ENCODE measurements at places on chromosomes 1 and 21.

GRCh38 chr1:44631333-44631646, 43.0 kb downstream of the TMEM53 start:
- peak overlapping the region; percentile 56 for H3K4me3 ChIP-seq
- DNase-seq, result no peak
- no peaks in the 10 kb centered on the region for H3K27me3 ChIP-seq
- peaks cover 32% of the 10 kb centered on the region for H3K36me3 ChIP-seq

DNA sequence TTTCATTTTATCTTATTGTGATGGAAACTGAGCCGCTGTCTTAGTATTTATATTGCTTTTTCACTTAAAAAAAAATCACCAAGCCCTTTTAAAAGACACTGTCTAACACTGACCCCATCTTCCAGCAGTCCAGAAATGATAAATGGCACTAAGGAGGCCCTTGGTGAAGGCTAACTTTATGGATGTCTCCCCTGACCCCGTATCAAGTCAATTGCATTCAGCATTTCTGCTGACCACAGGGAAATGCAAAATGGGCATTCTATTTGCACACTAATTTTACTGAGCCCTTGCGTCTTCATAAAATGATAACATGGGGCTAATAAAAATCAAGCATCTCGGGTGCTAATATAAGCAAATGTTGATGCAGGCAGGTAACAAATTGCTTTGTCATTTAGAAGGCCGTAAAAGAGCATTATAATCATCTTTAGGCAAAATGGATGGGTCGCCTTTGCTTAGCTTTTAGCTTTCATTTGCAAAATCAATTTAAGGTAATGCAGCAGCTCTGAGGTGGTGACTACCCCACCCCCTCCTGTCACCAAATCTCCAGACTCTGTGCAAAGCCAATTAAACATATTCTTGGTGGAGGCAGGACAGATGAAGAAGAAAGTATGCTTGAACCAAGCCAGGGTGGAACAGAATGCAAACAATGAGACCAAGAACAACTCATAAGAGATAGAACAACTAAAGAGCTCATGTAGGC, 110.8 kb downstream of the BEND5 start:
- no peaks in the 10 kb centered on the region for H3K36me3 ChIP-seq
- H3K27me3 ChIP-seq, result no peaks in the 10 kb centered on the region
- H3K4me3 ChIP-seq, result no peak overlapping the region
- no peak for DNase-seq

- no peak for DNase-seq
- H3K4me1 ChIP-seq, result no peaks in the 10 kb centered on the region
- H3K4me3 ChIP-seq, result no peak overlapping the region
- H3K27ac ChIP-seq, result no peak overlapping the region
Measured at GRCh38 chr1:7754234-7754633, 16.9 kb upstream of the VAMP3 start.

DNA sequence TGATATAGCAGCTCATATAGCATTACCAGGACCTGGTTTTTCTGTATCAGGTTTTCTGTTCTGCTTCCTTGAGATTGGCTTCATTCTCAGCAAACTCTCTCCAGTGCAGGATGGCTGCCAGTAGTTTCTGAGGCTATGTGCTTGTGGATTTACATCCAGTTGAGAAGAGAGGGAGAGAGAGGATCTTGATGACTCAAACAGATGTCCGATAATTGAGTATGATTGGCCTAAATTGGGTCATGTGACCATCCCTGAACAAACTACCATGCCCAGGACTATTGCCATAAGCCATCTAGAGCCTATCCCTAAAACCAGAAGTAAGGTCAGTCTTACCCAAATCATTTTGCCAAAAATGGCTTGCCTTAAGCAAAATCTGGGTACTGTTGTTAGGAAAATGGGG, 18.1 kb upstream of the PSMA5 start:
- DNase-seq, result no peak
- H3K4me3 ChIP-seq, result no peak overlapping the region
- no peaks in the 10 kb centered on the region for H3K36me3 ChIP-seq
- H3K4me1 ChIP-seq, result no peaks in the 10 kb centered on the region

GRCh38 chr1:230368363-230368762, 57.8 kb downstream of the PGBD5 start:
- no peaks in the 10 kb centered on the region for H3K4me1 ChIP-seq
- no peaks in the 10 kb centered on the region for H3K36me3 ChIP-seq
- no peak for DNase-seq

DNA sequence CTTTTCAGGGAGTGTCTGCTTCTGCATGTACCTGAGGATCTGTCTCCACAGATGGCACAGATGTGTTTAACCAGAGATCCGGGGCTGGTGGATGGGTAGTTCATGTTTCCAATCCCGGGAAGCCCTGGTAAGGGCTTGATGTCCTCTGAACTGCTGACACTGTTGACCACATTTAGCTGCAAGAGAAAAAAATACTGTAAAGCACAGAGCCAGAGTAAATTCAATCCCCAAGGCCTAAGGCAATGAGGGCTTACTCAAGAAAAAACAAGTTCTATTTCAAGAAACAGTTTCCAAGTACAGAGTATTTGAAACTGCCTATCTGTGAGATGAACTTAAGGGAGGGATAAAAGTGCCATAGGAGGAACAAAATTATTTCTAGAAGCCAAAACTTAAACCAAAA, 25.1 kb downstream of the RXRG start:
- DNase-seq, result no peak
- peaks cover 9% of the 10 kb centered on the region for H3K4me1 ChIP-seq
- no peak overlapping the region for H3K4me3 ChIP-seq
- H3K27ac ChIP-seq, result no peak overlapping the region
- no peaks in the 10 kb centered on the region for H3K36me3 ChIP-seq

DNA sequence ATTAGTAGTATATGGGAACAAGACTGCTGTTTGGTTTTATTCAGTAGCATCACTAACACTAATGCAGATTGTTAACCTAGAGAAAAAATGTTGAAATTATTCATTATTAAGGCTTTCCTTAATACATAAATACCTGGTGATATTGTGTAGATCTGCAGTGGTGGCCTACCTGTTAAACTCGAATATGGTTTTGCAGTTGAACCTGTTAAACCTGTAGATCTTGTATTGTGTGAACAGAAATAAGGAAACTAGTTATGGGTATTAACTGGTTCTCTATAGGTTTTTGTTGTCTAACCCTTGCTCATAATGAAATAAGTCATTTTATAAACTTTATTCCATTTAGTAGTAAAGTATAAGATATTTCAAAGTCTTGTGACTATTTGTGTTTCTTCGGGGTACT, 23.9 kb downstream of the PKN2 start:
- no peaks in the 10 kb centered on the region for H3K4me1 ChIP-seq
- H3K27ac ChIP-seq, result no peak overlapping the region
- no peaks in the 10 kb centered on the region for H3K36me3 ChIP-seq
- no peaks in the 10 kb centered on the region for H3K27me3 ChIP-seq
- no peak for DNase-seq
- no peak overlapping the region for H3K4me3 ChIP-seq

GRCh38 chr1:2391931-2392509, 379 bp downstream of the RER1 start:
- H3K27me3 ChIP-seq, result no peaks in the 10 kb centered on the region
- no peak for DNase-seq
- peaks cover 15% of the 10 kb centered on the region for H3K4me1 ChIP-seq
- H3K36me3 ChIP-seq, result peaks cover 21% of the 10 kb centered on the region
- peak overlapping the region; percentile 95 for H3K4me3 ChIP-seq

DNA sequence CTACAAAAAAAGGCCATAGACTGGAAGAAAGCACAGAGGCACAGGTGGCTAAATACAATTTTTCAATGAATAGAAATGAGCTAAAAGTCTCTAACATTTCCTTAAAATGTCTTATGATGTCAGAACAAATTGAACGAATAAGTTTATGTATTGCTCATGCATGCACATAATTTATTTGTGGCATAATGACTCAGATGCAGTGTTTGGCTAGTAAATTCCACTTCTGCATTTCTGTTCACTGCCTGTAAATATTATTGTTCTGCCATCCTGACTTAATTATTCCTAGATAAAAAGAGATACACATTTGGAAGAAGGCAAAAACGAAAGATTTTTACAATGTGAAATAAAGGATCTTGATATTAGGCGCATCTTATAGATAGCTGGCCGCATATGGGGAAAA, 26.6 kb upstream of the EXO1 start:
- H3K27ac ChIP-seq, result no peak overlapping the region
- H3K4me1 ChIP-seq, result no peaks in the 10 kb centered on the region
- no peaks in the 10 kb centered on the region for H3K27me3 ChIP-seq
- no peaks in the 10 kb centered on the region for H3K36me3 ChIP-seq
- DNase-seq, result no peak
- no peak overlapping the region for H3K4me3 ChIP-seq

DNA sequence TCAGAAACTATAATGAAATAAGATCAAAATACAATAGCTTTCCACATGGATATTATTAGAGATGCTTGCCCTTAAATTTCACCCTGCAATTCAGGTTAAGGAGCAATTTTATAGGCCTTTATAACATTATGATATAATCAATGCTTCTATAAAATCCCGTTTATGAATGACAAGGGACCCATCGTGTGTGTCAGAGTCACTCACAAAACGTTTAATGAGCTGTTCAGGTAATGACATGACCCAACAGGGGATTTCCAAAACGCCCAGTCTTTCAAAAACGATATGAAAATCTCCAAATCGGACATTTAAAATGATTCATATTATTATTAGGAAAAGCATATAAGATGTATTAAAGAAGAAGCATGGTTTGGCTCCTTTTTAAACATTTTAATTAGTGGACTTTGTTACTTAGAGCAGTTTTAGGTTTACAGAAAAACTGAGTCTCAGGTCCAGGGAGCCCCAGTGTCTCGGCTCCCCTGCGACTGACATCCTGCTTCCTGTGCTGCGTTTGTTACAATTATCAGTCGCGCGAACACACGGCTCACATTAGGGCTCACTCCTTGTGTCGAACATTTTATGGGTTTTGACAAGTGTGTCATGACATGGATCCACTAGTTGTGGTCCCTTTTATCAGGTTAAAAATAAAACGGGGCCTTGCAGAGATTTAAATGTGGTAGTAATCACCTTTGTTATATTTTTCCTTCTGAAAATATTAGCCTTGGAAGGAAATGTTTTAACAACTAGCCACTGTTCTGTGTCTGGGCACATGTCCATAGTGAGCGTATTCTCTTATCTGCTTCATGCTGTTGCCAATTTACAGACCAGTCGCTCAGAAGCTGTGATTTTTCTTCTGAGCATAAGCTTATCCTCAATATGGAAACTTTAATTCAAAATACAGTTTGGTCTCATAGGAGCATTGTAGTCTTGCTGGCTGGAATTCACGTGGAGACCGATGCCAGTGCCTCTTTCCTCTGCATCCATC, 52.0 kb upstream of the POFUT2 start:
- no peak for DNase-seq
- H3K36me3 ChIP-seq, result no peaks in the 10 kb centered on the region
- no peak overlapping the region for H3K27ac ChIP-seq
- no peaks in the 10 kb centered on the region for H3K4me1 ChIP-seq
- H3K27me3 ChIP-seq, result no peaks in the 10 kb centered on the region

DNA sequence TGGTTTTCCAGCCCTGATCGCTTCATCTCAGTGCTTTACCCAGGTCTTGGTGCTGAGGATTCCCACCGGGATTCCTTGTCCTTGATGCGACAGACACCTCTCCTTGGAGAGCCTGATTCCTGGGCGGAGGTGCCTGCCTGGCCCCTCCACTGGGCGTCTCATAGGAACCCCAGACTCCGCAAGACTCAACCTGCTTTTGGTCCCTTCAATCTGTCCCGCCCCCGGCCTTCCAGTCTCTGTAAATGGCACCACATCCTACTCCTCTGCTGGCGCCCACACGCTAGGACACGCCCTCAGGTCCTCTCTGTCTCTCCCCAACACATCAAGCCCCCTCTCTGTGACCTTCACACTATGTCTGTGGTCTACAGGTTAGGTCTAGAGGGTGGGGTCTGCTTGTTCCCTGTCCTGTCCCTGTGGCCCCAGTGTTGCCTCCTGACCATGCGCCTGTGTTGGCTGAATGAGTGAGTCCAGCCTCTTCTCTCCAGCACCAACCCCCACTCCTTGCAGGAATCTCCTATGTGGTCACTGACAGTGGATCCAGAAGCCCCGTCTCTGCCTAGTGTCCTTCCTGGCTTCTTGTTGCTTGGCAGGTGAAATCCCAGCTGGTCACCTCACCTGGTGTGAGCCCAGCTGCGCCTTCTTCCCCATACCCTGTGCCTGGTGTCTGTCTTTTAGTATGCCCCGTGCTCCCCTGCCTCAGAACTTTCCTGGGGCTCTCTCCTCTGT, 119.7 kb upstream of the C1orf174 start:
- no peaks in the 10 kb centered on the region for H3K4me1 ChIP-seq
- no peak overlapping the region for H3K27ac ChIP-seq
- no peaks in the 10 kb centered on the region for H3K27me3 ChIP-seq
- H3K4me3 ChIP-seq, result no peak overlapping the region
- no peaks in the 10 kb centered on the region for H3K36me3 ChIP-seq
- DNase-seq, result no peak

- H3K4me1 ChIP-seq, result no peaks in the 10 kb centered on the region
- H3K4me3 ChIP-seq, result no peak overlapping the region
Measured at GRCh38 chr1:91261655-91262054, 143.0 kb downstream of the HFM1 start.

DNA sequence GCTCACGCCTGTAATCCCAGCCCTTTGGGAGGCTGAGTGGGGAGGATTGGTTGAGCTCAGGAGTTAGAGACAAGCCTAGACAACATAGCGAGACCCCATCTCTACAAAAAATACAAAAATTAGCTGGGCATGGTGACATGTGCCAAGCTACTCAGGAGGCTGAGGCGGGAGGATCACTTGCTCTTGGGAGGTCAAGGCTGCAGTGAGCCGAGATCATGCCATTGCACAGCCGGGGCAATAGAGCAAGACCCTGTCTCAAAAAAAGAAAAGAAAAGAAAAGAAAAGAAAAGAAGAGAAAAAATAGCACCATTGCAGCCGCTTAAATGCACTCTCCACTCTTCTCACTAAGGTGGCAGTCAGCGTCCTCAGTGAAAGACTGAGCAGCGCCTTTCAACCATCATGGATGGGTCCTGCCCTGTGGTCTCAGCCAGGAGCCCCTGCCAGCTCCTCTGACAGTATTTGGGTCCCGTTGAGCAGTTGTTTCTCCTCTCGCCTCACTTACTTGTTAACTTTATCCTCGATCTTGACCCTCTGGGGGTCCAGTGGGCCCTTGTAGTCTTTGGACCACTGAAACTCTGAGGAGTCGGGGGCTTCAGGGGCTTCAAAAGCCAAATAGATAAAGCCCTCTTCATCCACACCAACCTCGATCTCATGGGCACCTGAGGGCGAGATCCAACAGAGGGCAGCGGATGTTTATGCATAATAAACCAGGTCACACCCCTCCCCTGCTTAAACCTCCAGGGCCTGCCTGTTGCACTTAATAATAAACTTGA, 36.9 kb downstream of the MYOM3 start:
- no peak for DNase-seq
- H3K27me3 ChIP-seq, result no peaks in the 10 kb centered on the region
- no peak overlapping the region for H3K4me3 ChIP-seq
- H3K4me1 ChIP-seq, result no peaks in the 10 kb centered on the region
- no peak overlapping the region for H3K27ac ChIP-seq
- no peaks in the 10 kb centered on the region for H3K36me3 ChIP-seq

GRCh38 chr1:173888749-173889148, 20.6 kb downstream of the ZBTB37 start:
- no peak overlapping the region for H3K4me3 ChIP-seq
- no peak for DNase-seq
- H3K27me3 ChIP-seq, result no peaks in the 10 kb centered on the region
- H3K27ac ChIP-seq, result no peak overlapping the region
- no peaks in the 10 kb centered on the region for H3K4me1 ChIP-seq
- H3K36me3 ChIP-seq, result peaks cover 20% of the 10 kb centered on the region

All from effector memory CD4-positive, alpha-beta T cell (primary cell).